ENCODE measurements at places on chromosomes 12 and 14. TPM values are rescaled to one million over a fixed set of nuclear protein-coding genes. Genes with fewer than 3 reads are reported as not detected.

DNA sequence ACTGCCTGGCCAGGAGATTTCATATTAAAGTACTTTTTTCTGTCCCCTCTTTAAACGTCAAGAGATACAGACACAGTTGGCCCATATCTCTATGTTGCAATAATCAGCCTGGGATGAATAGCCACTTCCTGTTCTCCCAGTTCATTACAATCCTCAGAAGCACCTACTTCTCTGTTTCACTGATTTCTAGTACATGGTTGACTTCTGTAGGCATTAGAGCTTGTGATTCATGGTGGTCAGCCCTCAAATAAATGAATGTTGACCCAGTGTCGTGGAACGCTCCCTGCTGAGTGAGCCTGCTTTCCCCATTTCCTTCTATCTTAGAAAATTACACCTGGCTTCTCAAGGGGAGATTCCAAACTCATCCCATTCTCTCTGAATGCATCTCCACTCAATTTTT is 416.7 kb downstream of the PDZRN4 start:
- DNase-seq = no peak
- no peaks in the 10 kb centered on the region for H3K36me3 ChIP-seq
- H3K27me3 ChIP-seq = no peaks in the 10 kb centered on the region

- DNase-seq = no peak
- H3K36me3 ChIP-seq = no peaks in the 10 kb centered on the region
- no peak overlapping the region for H3K27ac ChIP-seq
- no peak overlapping the region for H3K4me3 ChIP-seq
Measured at GRCh38 chr12:127179176-127179575, 1087.8 kb upstream of the TMEM132C start.

- H3K27me3 ChIP-seq = peaks cover 7% of the 10 kb centered on the region
- DNase-seq = no peak
- no peak overlapping the region for H3K27ac ChIP-seq
Measured at GRCh38 chr14:93855737-93856136, 67.5 kb upstream of the PRIMA1 start.

DNA sequence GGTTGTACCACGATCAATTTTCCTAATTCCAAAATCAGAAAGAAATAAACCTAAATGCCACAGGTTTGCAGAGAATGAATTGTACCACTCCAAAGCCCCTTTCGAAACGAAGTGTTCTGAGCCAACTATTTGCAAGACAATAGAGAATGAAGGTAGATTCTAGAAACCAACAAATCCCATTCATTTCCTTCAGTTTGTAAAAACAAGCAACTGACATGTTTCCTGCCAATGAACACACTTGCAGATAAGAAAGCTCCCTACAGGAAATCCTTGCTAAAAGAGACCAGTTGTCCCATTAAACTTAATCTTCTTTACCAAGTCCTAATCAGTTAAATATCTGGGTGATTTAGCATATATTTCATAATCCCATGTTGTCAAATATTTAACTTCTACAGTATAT is 198.4 kb upstream of the FOXN3 start:
- peaks cover 72% of the 10 kb centered on the region for H3K4me1 ChIP-seq
- no peak for DNase-seq
- H3K36me3 ChIP-seq = peaks cover 21% of the 10 kb centered on the region
- peak overlapping the region; percentile 76 for H3K4me3 ChIP-seq
- no peaks in the 10 kb centered on the region for H3K27me3 ChIP-seq

GRCh38 chr12:45670346-45671065 is 59.0 kb upstream of the ARID2 start:
- peak; percentile 9 for DNase-seq
- H3K27me3 ChIP-seq = no peaks in the 10 kb centered on the region
- no peak overlapping the region for H3K27ac ChIP-seq
- peaks cover 31% of the 10 kb centered on the region for H3K4me1 ChIP-seq
- H3K4me3 ChIP-seq = no peak overlapping the region
- peaks cover 7% of the 10 kb centered on the region for H3K36me3 ChIP-seq

DNA sequence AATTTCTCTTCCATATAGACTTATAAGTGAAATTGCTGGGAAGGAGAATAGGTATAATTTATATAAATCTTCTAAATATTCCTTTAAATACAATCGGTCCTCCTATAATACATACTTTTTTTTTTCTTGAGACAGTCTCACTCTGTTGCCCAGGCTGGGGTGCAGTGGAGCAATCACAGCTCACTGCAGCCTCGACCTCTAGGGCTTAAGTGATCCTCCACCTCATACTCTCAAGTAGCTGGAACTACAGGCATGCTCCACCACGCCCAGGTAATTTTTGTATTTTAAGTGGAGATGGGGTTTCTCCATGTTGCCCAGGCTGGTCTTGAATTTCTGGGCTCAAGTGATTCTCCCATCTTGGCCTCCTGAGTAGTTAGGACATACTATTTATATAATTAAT is 29.7 kb upstream of the NPFF start:
- H3K27ac ChIP-seq = no peak overlapping the region
- no peaks in the 10 kb centered on the region for H3K27me3 ChIP-seq
- DNase-seq = no peak
- no peaks in the 10 kb centered on the region for H3K4me1 ChIP-seq
- H3K36me3 ChIP-seq = peaks cover 25% of the 10 kb centered on the region

DNA sequence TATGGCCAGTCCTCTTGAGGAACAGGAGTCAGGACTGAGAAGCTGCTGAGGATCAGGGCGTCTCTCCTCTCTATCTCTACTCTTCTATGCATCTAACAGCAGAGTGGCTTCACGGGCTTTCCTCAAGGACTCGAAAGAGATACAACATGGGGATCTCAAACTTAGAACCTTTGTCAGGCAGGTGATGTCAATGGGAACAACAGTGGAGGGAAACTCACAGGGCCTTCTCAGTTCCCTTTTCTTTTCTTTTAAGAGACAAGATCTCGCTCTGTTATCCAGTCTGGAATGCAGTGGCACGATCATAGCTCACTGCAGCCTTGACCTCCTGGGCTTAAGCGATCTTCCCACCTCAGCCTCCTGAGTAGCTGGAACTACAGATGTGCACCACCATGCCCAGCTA is 127.6 kb downstream of the PTPN11 start:
- H3K27ac ChIP-seq = no peak overlapping the region
- no peak for DNase-seq

DNA sequence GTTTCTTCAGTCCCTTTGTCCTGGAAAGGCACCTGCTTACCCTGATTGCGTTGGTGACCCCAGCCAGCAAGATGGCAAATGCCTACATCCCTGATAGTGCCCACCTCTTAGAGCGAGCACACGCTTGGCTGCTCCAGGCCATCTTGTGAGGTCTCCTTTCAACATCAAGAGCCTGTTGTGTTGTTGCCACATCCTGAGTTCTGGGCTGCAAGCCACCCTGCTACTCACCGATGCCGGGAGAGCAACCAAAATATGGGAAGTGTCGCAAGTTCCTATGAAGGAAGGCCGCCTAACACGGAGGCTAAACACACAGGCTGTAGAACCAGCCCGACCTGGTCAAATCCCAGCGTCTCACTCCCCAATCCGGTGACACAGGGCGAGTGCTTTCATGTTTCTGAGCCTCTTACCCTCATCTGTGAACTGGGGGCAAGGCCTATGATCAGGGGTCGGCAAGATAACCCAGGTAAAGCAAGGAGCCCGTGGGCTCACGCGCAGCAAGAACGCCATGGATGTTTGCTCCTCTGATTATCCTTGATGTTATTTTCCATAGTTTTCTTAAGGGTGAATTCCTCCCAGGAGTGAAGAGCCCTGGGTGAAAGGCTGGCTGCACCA is 98.4 kb downstream of the LGMN start:
- H3K4me1 ChIP-seq = peaks cover 76% of the 10 kb centered on the region
- no peaks in the 10 kb centered on the region for H3K27me3 ChIP-seq
- H3K36me3 ChIP-seq = peaks cover 16% of the 10 kb centered on the region
- H3K4me3 ChIP-seq = peak overlapping the region; percentile 33

DNA sequence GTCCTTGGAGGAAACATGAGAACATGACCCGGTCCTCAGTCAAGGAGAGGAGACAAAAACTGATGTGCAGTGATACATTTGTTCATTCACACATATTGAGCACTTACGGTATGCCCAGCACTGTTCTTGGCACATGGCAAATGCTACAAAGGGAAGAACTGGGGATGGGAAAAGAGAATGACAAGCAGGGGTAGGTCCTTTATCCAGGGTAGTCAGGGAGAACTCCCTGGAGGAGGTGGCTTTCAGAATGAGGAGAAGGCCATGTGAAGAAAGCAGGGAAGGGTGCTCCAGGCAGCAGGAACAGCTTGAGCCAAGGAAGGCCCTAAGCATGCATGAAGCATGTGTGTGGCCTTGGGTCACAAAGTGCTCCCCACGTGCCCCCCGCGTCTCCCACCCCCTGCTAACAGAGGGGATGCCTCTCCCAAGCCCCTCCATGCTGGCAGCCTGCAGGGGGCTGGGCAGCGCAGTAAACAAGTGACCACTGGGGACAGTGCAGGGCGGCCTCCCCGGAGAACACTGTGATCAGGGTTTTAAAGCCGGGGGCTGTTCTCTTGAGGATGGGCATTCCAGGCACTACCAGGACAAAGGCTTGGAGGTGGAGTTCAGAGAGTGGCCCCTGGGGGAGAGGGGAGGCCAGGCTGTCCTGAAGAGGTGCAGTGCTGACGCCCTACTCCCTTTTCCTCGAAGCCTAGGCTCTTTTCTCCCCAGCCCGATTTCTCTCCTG is 71.0 kb downstream of the PHETA1 start:
- no peak for DNase-seq
- no peaks in the 10 kb centered on the region for H3K36me3 ChIP-seq
- no peak overlapping the region for H3K27ac ChIP-seq
- no peak overlapping the region for H3K4me3 ChIP-seq

GRCh38 chr12:59904874-59905521 is 309.2 kb downstream of the SLC16A7 start:
- no peaks in the 10 kb centered on the region for H3K4me1 ChIP-seq
- no peak overlapping the region for H3K4me3 ChIP-seq
- no peaks in the 10 kb centered on the region for H3K27me3 ChIP-seq
- no peak for DNase-seq

GRCh38 chr14:38253676-38254075 is 2.2 kb downstream of the CLEC14A start:
- no peak for DNase-seq
- no peaks in the 10 kb centered on the region for H3K36me3 ChIP-seq
- H3K27ac ChIP-seq = no peak overlapping the region

DNA sequence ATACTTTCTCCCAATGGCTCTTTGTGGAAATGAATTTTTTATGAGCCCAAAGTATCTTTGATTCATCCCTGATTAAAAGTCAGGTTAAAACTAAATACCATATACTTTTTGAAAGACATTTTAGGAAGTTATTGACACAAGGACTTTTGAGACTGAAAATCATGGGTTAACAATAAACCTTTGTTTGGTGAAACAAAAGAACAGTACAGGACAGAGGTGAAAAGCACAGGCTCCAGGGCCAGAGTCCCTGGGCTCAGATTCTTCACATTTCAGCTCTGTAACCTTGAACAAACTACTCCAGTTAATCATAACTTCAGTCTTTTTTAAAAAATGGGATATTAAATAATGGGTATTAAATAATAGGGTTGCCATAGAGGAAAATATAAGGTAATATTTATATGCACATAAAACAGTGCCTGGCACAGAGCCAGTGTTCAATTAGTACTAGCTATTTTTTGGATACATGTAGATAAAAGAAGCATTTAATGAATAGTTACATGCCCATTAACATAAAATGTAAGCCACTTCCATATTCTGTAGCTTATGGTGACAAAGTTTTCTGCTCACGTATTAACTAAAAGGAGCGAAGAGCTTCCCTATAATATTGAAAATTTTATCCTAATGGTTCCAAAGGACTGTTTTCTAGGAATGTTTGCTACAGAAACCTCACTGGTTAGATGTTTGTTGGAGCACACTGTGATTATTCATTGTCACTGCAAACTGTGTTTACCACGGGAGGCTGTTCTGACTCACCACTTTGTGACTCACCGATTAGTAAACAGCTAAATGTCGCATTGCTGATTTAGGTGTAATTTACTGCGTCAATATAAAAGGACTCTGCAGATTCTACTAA is 255.4 kb downstream of the DAD1 start:
- no peaks in the 10 kb centered on the region for H3K36me3 ChIP-seq
- H3K27ac ChIP-seq = no peak overlapping the region
- no peak overlapping the region for H3K4me3 ChIP-seq
- no peaks in the 10 kb centered on the region for H3K27me3 ChIP-seq
- no peak for DNase-seq

DNA sequence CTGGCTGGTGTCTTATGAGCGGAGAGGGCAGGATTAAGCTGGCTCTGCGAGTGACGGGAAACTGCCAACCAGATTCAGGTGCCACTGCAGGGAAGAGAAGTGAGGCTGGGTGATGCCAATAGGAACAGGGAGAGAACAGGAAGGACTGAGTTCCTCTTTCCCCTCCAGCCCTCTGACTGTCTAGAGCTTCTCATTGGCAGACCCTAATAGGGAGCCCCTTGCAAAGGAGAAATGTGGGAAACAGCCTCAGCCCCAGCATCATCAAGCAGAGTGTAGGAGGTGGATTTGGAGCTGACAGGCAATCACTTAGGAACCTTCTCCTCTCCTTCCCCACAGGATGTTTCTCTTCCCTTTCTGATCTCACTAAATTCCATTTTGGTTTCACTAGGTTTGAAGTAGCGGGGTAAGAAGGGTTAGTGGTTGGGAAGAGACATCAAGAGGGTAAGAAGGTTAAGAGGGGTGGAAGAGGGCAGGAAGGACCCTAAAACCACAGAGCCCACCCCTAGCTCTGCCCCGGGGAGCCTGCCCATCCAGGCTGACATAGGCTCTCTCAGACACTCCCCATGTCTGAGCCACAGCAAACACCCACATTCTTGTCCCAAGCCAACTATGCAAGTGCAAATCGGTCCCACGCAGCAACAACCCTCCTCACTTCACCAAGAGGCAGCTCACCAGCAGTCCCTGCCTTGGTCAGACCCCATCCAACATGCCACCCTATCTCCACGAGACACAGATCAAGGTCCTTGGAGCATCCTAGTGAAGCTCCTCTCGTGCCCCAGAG is 111.1 kb downstream of the STAB2 start:
- no peak overlapping the region for H3K27ac ChIP-seq
- no peaks in the 10 kb centered on the region for H3K4me1 ChIP-seq

GRCh38 chr14:81656811-81657210 is 123.2 kb upstream of the SEL1L start:
- DNase-seq = no peak
- H3K36me3 ChIP-seq = no peaks in the 10 kb centered on the region
- no peaks in the 10 kb centered on the region for H3K4me1 ChIP-seq
- H3K4me3 ChIP-seq = no peak overlapping the region
- no peaks in the 10 kb centered on the region for H3K27me3 ChIP-seq

GRCh38 chr12:78961171-78961570 is 96.6 kb downstream of the SYT1 start:
- no peaks in the 10 kb centered on the region for H3K27me3 ChIP-seq
- H3K36me3 ChIP-seq = no peaks in the 10 kb centered on the region
- H3K27ac ChIP-seq = no peak overlapping the region
- H3K4me1 ChIP-seq = no peaks in the 10 kb centered on the region
- no peak for DNase-seq
- H3K4me3 ChIP-seq = no peak overlapping the region

Gene ANP32D
- total RNA-seq = not detected

Gene TESPA1
- total RNA-seq = 181 TPM

Gene SLC16A7
- 40.0 TPM for total RNA-seq

Gene TPH2
- total RNA-seq = not detected

Gene FAM186B
- 0.62 TPM for total RNA-seq

Gene DAO
- total RNA-seq = not detected

Gene SPIC
- not detected for total RNA-seq

Gene ALKBH1
- total RNA-seq = 16.3 TPM

Gene FLRT2
- not detected for total RNA-seq

Gene COCH
- 1.3 TPM for total RNA-seq

Gene SSTR1
- not detected for total RNA-seq

All from activated T-helper 1 cell treated with anti-CD3 and anti-CD28 coated beads, Interleukin-12 subunit alpha, Interleukin-12 subunit beta, Interleukin-2, Interleukin-4 antibody, amounts not matched to agents 30 ng/mL and 10 ng/mL and 1 ng/mL, durations not matched to agents 14 hours and 24 hours and 36 hours (primary cell).